ENCODE measurements at places on chromosomes 5 and 9. TPM values are rescaled to one million over a fixed set of nuclear protein-coding genes. Genes with fewer than 3 reads are reported as not detected.

CYLC2 gene
- not detected for total RNA-seq

SLC1A3 gene
- 18.7 TPM for total RNA-seq

INIP gene
- total RNA-seq = 11.7 TPM

DCANP1 gene
- not detected for total RNA-seq

TAF1L gene
- total RNA-seq = not detected

SMIM33 gene
- total RNA-seq = not detected

TAF11L2 gene
- not detected for total RNA-seq

SAPCD2 gene
- 0.34 TPM for total RNA-seq

OTP gene
- not detected for total RNA-seq

PCDHAC2 gene
- 0.60 TPM for total RNA-seq

PCDHB10 gene
- total RNA-seq = 0.12 TPM

Measured in pericardium fibroblast (primary cell).